ENCODE measurements at places on chromosomes 5 and 9.
A peak's percentile ranks its signal among the peaks of the same experiment; 100 is the strongest.

GRCh38 chr5:172216345-172216744 is 22.4 kb downstream of the EFCAB9 start:
- DNase-seq: peak; percentile 11

- DNase-seq: no peak
Observed at GRCh38 chr9:127282611-127283010, 18.0 kb downstream of the GARNL3 start.

DNA sequence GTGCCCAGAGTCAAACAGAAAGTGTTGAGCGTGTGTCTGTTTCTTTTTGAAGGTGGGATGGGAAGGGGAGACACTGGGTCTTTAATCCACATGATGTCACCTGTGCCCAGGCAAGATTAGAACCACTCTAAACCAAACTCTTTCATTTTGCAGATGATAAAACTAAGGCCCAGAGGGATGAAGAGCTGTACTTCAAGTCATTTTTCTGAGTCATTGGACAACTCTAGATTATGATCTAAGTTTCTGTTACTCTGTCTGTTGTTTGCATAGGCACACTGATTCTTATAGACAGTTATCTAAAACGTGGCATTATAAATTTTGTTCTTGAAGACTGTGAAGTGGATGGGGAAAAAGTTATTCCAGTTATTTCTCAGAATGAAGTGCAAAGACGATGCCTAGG is 48.8 kb downstream of the MAST4 start:
- no peak for DNase-seq

DNA sequence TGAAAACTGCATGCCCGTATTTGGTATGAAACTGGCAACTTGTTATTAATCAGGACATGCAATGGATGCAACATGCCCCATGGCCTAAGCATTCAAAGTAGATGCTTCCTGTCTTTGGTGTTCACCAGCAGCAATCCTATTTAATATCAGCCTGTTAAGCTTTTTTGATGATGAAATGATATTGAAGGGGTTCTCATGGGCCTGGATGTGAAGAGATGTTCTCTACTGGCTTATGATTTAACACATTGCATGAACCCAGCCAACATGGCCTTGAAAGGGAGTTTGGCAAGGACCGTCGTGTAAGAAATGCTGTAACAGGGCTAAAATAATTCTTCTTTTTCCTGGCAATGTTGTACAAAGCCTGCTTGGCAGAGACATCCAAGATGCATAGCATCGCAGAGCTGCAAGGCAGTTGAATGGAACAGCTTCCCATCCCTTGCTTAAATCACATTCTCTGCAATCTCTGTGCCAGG is 111.2 kb downstream of the SMARCA2 start:
- DNase-seq: peak; percentile 9

- no peak for DNase-seq
Observed at GRCh38 chr5:91171322-91171721, 211.8 kb downstream of the ARRDC3 start.

DNA sequence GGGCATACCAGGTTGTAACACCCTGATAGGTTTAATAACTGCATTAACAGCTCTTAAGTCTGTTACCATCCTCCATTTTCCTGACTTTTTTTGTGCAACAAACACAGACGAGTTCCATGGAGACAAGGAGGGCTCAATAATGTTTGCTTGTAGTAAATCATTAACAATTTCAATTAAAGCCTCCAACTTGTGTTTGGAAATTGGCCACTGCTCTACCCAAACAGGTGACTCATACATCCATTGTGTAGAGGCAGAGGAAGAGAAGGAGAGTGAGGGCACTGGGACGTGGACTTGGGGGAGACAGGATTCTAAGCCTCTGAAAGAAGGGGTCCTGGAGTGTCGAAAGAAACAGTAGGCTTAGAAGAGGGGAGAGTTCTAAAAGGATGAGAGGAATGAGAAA is 213.6 kb upstream of the KCNN2 start:
- no peak for DNase-seq

DNA sequence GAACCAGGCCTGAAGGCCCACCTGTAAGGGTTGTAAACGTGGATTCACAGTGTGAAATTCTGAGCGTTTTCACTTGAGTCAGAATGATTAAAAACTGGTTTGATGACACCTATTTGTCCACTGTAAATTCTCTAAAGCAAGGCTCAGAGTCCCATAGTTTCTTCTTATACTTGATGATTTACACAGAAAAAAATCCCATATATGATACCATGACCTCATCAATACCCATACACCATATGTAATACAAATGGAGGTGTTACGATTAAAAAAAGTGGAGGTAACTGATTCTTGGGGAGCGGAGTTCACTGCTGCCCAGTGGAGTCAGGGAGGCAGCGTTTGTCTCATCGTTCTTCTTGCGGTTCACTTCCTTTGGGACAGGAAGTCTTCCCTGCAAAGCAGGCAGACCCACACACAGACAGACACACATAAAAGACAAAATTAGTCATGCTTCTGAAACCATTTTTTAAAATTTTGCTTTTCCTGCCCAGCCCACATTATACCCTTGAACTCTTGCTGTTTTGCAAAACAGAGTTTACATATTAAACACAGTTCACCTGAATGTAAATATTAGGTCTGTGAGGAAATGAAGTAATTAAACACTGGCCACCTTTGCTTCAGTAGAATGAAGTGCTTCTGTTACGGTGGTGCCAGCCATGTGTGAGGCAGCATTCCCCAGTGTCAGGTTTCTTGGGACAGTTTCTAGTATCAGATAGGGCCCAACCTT is 26.2 kb downstream of the NREP start:
- no peak for DNase-seq

DNA sequence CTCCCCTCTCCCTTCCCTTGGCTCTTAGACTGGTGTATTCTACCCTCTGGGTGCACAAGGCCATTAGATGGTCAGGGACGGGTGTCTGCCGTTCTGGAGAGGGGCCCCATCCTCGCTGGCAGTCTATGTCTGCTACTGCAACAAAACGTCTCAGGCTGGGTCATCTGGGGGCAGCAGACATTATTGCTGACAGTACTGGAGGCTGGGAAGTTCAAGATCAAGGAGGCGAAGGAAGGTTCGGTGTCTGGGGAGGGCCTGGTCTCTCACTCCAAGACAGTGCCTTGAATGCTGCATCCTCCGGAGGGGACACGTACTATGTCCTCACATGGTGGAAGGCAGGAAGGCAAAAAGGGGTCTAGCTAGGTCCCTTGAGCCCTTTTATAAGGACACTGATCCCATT is 93.4 kb upstream of the COL5A1 start:
- DNase-seq: no peak

DNA sequence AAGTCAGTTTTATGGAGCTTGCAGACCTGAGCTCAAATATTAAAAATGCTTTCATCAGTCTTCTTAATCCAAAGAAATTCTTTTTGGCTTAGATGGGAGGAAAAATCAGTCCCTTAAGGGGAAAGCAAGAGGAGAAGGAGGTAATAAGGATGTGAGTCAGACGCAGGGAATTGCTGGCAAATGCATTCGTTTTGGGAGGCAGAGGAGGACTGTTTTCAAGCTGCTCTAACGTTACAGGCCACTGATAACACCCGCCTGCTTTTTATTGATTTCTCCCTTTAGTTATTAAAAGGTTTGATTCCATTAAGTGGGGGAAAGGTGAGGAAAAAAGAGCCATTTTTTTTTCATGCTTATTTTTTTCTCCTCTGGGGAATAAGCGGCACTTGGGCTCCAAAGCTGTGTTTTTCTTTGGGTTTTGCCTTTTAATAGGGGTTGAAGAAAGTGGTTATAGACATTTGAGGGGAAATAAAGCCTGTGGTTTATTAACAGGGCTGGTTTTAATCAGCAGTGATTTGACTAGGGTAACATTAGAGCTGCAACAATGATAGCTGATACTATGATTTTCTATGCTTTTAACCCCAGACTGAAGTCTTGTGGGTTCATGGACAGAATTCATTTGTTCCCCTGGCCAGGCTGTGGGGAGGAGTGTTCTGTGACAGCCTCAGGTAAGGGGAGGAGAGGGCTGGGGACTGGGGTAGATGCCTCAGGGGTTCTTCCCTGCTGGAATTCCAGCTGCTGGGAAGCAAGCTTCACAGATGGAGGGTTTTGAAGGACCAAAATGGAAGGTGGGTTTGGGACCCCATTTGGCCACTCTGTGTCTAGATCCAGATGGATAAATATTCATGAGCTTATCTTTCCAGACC is 225.2 kb downstream of the GAS1 start:
- DNase-seq: peak; percentile 93

DNA sequence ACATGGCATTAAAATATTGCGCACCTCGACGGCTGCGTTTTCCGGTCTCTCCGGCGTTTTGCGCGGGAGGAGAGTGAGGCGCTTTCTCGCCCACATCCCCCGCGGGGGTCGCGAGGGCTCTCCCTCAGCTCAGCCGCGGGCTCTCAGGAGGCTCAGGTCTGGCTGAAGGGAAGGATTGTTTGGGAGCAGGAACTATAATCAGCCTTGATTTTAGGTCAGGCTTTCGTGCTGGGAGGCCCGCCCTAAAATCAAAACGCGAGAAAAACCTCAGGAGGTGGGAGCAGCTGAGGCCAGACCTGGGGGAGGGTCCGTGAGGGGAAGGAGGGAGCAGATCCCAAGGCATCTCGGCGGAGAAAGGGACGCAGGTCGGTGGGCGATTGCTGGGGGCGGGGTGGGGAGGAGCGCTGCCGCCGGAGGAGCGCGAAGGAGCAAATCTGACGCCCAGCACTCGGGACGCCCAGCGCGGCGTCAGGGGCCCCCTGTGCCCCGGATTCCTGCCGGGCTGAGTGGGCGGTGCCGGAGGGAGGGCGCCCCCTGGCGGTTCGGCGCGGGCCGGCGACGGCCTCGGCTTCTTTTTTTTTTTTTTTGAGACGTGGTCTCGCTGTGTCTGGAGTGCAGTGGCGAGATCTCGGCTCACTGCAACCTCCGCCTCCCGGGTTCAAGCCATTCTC is 18.7 kb upstream of the RNF130 start:
- DNase-seq: peak; percentile 59

DNA sequence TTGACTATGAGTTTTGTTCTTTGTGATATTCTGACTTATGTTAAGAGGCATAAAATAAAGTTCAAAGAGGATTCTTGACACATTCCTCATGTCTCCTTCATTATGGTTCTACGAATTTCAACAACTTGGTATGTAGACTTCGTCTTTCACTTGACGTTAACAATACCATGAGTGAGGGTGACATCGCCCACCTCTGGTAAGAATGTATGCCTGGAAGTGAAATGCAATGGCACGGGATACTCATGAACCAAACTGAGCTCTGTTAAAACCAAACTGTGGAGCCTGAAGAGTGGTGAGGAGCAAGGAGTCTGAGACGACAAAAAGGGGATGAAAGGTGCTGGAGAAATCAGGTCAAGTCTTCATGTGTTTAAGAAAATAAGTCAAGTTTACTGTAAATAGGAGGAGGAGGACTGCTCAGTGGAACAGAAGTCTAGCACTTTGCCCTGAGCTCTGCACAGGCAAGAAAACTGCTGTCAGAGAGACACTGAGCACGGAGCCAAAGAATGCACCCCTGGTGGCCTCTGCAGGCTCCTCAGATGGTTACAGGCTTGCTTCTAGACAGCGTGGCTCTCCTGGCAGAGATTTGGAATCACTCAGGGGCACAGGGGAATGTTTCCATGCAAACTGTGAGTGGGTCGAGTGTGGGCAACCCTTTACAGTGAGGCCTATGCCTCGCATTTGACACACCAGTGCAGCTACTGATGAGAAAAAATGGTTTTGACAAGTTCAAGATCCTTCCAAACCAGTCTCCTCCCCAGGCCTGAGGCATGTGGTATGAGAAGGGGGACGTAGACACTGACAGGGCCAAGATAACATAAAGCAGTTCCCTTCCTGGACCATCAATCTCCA is 470.1 kb downstream of the IRX1 start:
- no peak for DNase-seq

GRCh38 chr5:55986931-55987330 is 7.8 kb downstream of the IL6ST start:
- DNase-seq: no peak

GRCh38 chr9:129675620-129676019 is 10.2 kb downstream of the PRRX2 start:
- no peak for DNase-seq

DNA sequence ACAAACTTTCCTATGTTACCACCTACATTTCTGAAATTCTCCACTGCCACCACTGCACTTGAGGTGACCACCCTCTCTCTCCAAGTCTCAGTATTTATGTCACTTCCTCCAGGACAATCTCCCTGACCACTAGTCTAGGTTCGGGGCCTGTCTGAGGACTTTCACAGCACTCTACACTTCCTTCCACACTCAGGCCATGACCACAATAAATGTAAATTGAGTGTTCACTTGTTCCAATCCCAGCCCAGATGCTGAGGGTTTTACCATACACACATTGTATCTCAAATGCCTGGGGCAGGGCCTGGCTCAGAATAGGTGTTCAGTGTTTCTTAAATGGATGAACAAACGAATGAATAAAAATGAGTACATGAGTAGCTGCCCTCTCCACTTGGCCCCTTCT is 26.9 kb upstream of the CCNG1 start:
- no peak for DNase-seq

GRCh38 chr5:106094204-106094607 is 1576.5 kb downstream of the EFNA5 start:
- DNase-seq: peak; percentile 69

- peak; percentile 55 for DNase-seq
Observed at GRCh38 chr5:59760785-59761348, 132.7 kb downstream of the PDE4D start.

- no peak for DNase-seq
Observed at GRCh38 chr9:112009656-112010055, 113.0 kb downstream of the UGCG start.

- DNase-seq: no peak
Observed at GRCh38 chr5:34858790-34859189, 19.8 kb downstream of the TTC23L start.

All from IMR-90 (cell line).